GM12892 (cell line): ENCODE measurements at places on chromosomes 7 and 10.

DNA sequence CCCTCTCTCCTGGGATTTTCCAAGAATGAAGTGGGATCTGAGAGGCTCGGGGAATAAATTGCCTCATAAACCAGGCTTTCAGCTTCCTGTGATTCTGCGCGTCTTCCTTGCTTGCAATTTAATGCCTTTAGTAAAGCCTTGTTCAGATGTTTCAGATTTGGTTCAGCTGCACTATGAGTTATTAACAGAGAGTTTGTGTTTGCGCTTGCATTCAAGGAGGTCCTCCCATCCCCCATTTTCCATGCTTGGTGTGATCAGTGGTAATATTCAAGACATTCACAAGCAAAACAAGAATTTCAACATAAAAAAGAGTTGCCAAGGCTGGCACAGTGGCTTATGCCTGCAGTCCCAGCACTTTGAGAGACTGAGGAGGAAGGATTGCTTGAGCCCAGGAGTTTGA, 1068.9 kb downstream of the TYW1 start:
- no peak for DNase-seq

DNA sequence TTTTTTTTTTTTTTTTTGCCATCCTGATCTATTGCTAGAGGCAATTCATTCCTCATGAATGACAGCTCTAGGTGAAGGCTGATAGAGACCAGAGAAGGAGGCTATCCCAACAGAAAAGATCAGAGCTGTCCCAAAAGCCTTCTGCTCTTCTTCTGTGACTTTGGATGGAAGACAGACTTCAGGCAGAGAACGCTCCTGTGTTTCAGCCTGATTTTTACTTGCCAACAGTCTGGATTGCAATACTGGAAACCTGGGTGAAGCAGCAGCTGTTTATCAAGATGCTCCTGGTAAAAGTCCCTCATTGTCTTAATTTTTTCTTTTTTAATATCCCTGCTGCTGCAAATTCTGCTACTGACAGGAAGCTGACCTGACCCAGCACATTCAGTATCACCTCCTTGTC, 219.5 kb downstream of the CCDC3 start:
- no peak for DNase-seq

- DNase-seq: no peak
These were observed 584.0 kb upstream of the MKI67 start for GRCh38 chr10:128710098-128710797.

GRCh38 chr10:44873160-44873559, 38.0 kb upstream of the TMEM72 start:
- DNase-seq: no peak

GRCh38 chr7:129492391-129492790, 9.9 kb upstream of the SMKR1 start:
- no peak for DNase-seq

GRCh38 chr10:125392609-125393008, 232.2 kb upstream of the CTBP2 start:
- no peak for DNase-seq

GRCh38 chr7:129010075-129010474, 44.8 kb downstream of the TNPO3 start:
- no peak for DNase-seq

DNA sequence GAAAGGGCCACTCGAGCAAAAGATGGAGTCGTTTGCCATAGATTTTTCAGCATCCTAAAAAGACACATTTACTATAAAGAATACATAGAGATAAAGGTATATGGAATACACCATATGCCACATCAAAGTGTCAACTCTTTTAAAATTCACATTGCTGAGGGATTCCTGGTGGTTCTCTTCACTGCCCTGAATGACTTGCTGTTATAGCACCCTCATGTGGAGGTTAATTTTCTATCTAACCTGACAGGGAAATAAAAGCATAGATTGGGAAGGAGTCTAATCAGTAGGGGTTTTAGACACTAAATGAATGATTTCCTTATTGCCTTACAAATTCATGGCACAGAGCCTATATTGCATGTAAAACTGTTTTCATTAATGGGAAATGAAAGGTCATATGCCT, 25.9 kb downstream of the DNAH11 start:
- DNase-seq: no peak

DNA sequence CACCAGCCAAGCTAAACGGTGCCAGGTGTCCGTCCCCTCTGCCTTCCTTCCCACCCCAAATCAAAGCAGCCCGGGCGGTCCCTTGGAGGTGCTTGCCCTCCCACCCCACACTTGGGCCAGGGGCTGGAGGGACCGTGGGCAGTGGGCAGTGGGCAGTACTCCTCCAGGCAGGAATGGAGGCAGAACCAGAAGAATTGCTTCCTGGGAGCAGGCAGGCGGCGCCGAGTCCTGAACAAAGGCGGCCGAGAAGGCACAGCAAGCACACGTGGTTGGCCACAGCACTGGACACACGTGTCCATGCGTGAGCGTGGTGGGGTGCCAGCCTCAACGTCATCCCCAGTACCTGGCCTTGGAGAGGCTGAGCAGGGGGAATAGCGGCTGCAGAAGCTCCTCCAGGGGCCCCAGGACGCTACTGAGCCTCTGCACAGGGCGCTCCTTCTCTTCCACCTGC, 48.4 kb upstream of the NKX6-2 start:
- DNase-seq: no peak

DNA sequence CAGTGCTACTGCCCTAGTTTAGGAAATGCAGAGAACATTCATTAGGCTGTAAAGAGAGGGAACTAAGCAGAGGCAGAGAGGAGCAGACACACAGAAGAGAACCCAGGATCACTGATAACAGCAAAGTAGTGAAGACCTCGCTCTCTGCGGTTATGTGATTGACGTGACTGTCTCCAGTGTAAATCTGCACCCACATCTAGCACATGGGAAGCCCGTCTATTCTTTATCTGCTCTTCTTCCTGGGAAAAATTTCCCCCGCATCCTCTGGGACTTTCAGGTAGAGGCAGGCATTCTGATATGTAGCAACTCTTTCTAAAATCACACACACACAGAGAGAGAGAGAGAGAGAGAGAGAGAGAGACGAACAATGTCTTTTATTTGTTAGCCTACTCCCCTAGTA, 699.6 kb downstream of the GRID1 start:
- DNase-seq: no peak

- DNase-seq: no peak
These were observed 513.0 kb upstream of the ANKRD30A start for GRCh38 chr10:36612436-36612835.

- no peak for DNase-seq
These were observed 18.0 kb downstream of the STX1A start for GRCh38 chr7:73701357-73701995.

DNA sequence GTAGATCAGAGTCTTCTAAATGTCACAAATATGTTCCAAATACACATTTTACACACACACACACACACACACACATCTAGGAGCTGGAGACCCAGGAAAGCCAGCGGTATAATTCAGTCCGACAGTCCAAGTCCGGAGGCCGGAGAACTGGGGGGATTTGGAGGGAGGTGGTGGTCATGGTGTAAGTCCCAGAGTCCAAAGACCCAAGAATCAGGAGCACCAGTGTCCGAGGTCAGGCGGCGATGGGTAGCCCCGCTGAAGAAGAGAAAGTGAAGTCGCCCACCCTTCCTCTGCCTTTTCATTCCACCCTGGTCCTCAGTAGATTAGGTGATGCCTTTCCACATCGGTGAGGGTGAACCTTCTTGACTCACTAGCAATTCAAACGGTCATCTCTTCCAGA, 154.8 kb downstream of the CAMK1D start:
- no peak for DNase-seq

- no peak for DNase-seq
These were observed 17.0 kb upstream of the NODAL start for GRCh38 chr10:70458329-70459060.

GRCh38 chr7:127383123-127383835, 9.2 kb downstream of the ZNF800 start:
- DNase-seq: no peak

DNA sequence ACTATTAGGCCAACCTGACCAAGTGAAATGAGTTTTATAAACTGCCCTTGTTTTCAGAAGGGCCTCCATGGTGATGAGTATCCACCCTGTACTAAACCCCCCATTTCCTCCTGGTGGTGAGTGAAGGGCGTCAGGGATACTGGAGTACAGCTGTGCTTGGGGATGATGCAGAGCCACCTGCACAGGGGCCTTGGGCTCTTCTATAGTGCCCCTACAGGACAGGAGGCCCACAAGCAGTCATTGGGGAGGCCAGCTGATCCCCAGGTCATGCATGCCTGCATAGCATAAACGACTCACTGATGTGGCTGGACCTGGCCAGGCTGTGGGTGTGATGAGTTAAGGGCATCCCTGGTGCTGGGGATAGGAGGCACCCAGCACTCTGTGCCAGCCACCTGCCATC, 114.1 kb upstream of the CELF2 start:
- no peak for DNase-seq

DNA sequence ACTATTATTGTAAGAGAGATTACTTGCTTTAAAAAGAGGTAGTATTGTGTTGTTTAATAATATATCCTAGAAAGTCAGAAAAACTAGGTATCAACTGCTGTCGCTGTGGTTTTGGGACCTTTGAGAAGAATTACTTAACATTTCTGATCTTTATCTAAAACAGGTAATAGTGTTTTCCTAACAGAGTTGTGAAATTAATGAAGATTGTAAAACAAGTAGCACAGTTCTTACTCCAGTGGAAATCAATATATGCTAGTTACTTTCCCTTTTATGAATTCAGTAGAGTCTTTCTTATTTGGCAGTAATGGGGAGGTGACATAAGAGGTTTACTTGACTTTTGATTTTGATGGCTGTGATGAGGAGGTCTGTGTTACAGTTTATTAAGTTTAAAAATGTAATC, 58.1 kb downstream of the KIF20B start:
- DNase-seq: no peak

GRCh38 chr10:76324283-76324682, 892.9 kb downstream of the LRMDA start:
- DNase-seq: no peak

DNA sequence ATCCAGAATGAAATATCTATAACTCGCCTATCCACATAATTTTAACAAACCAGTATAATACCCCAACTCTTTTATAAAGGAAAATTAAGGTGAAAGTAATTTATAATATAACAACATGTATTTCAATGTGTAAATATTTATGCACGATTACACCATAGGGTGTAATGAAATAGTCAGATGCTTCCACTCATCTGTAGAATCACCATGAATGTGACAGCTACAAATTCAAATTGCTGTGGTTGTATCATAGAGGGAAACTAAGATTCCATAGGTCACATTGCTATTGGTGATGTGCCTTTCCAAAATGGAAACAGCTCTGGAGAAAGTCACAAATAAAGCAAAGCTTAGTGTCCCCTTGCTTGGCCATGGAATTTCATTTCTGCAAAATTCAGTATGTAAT, 95.7 kb downstream of the CPED1 start:
- no peak for DNase-seq

DNA sequence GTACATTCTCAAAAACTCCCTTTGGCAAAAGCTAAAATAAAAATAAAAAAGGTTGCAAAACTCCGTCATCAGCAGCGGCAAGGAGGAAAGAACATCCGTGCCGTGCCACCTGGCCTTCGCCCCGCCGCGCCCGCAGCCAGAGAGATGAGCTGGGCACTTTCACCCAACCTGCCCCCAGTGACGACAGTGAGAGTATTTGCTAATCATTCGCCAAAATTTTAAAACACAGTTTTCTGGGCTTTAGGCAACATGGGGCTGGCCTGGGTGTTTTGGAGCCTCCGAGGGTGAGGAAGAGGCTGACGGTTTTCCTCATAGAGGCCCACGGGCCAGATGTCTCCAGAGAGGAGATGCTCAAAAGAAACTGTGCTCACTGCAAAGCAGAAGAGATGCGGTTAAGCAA, 128.2 kb downstream of the PRKAG2 start:
- no peak for DNase-seq

DNA sequence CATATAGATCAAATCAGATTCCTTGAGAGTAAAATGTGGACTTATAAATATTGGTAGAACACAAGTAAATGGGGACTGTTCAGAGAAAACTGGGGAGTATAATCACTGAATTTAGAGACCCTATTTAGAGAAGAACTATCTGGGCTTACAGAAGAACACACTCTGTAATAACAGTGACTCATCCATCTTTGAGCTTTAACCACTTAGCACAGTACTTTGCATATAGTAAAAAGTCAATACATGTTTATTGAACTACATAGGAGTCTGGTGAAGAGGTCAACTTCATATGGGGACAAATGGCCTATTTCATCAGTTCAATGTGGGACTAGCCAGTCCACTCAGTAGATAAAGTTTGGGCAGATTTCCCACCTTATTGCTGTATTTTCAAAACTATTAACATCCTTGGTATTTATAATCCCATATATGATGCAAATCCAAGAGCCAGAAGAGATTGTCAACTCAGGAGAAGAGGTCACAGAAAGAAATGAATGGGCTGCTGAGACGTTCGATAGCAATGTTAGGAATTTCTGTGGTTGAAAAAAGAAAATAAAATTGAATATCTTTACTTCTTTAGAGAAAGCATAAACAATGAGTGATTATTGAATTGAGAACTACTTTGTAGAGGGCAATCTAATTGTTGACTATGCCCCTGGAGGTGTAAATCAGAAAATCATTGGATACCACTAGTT, 119.3 kb upstream of the CACNA2D1 start:
- no peak for DNase-seq

- no peak for DNase-seq
These were observed 82.7 kb upstream of the KLF6 start for GRCh38 chr10:3867454-3868270.

GRCh38 chr10:4111643-4112042, 326.6 kb upstream of the KLF6 start:
- DNase-seq: no peak

GRCh38 chr7:159061209-159061608, 83.5 kb downstream of the VIPR2 start:
- no peak for DNase-seq

- DNase-seq: no peak
These were observed 23.9 kb downstream of the NT5C3A start for GRCh38 chr7:33038639-33039038.

- DNase-seq: no peak
These were observed 2.8 kb downstream of the DNAJC30 start for GRCh38 chr7:73680501-73680900.

GRCh38 chr7:79553811-79554555, 100.5 kb upstream of the MAGI2 start:
- DNase-seq: no peak

GRCh38 chr10:75957314-75958120, 526.1 kb downstream of the LRMDA start:
- no peak for DNase-seq

- no peak for DNase-seq
These were observed 526.6 kb downstream of the SORCS1 start for GRCh38 chr10:106637873-106638272.

- no peak for DNase-seq
These were observed 78.9 kb downstream of the ZRANB1 start for GRCh38 chr10:125020871-125021270.

DNA sequence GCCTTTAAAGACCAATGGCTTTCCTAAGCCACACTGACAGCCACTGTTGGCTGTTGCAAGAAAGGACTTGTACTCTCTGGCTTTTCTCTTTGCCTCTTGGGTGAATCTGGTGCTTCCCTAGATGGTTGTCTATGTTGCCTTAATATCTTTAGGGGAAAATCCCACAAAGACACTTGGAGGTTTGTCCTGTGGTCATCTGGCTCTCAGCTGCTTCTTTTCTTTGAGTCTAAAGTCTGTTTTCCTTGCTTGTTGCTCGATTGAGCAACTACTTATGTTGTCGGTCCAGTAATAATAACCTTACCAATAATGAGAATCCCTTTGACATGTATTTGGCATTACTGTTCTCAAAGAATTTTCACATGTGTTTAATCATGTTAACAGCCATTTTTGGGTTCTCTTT, 537.6 kb downstream of the LRMDA start:
- no peak for DNase-seq
